Endodermal cell (in vitro differentiated cells): ENCODE measurements at places on chromosomes 16 and 17.

- peak; percentile 95 for DNase-seq
These were observed 20.4 kb upstream of the PHB1 start for GRCh38 chr17:49434821-49435670.

GRCh38 chr17:39810939-39811728 is 53.0 kb downstream of the IKZF3 start:
- no peak for DNase-seq

DNA sequence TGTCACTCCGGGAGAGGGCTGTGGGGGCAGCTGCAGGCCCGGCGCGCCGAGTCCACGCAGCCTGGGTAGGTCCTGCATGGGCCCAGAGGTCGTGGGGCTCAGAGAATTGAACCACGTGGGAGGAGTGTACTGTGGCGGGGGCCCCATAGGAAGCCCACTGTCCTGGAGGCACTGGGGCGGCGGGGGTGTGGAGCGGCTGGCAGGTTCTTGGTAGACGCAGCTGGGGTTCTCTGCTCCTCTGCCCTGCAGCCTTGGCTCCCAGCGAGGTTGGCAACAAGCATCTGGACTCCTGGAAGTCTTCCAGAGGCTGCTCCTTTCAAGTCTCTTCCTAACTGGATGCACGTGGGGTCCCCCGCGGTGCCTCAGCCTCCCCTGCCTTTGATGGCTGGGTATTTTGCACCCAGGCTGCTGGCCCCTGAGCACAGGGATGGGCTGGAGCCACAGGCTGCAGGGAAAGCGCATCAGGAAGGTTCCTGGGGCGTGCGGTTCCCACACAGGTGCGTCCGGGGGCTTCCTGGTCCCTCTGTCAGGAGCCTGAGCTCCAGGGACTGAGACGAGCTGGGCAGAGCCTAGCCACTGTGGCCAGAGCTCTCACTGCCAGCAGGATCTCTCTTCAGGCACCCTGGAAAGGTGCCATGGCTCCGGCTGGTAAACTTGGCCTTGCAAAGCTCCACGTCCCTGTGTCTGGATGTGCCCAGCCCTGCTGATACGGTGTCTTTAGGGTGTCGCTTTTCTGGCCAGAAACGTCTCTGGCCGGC is 9.3 kb downstream of the KCTD5 start:
- no peak for DNase-seq

- DNase-seq: peak; percentile 39
These were observed 3.6 kb downstream of the MMP28 start for GRCh38 chr17:35791681-35792350.

DNA sequence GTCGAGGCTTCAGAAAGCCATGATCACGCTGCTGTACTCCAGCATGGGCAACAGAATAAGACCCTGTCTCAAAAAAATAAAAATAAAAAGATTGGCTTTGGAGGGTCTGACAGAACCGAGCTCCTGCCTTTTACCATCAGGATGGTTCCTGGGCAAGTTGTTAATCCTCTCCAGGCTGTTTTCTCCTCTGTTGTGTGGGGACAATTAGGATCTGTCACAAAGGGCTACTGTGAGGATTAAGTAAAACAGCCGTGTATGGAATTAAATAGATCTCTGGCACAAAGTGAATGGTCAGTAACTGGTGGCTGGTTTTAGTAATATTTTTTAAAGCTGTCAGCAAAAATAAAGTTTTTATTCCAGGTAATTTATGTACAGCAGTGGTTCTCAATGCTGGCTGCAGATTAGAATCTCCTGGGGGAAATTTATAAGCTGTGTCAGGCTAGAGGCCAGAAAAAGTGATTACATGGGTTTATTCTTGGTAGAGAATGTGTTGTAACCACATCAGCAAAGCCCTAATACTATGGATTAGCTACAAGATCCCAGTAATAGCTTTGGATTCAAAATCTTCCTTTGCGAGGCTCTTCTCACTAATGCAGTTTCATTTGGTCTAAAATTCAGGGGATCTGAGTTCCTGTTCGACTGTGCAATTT is 47.2 kb downstream of the GPRC5B start:
- no peak for DNase-seq

DNA sequence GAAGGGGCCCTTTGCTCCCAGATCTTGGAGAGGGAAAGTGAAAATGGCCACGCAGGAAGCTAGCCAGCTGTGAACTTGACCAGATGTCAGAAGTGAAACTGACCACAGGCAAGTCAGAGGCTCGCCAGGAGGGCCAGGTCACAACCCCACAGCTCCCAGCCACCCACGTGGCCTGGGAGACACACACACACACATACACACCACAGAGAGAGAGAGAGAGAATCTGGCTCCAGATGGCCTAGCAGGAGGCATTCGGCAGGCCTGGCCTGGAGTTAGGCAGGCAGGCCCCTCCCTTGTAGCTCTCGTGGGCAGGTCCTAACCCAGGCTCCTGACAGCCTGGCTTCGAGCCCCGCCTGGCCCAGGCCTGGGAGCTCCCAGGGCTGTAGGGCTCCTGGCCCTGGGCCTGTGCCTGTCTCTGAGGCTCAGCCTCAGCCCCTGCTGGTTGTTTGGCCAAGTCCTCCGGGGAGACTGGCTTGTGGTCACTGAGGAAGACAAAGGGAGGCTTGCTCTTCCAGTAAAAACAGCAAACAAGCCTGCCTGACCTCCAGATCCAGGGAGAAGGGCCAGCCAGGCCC is 20.2 kb downstream of the NGFR start:
- DNase-seq: peak; percentile 95
